ENCODE measurements at places on chromosomes 13 and 19.

DNA sequence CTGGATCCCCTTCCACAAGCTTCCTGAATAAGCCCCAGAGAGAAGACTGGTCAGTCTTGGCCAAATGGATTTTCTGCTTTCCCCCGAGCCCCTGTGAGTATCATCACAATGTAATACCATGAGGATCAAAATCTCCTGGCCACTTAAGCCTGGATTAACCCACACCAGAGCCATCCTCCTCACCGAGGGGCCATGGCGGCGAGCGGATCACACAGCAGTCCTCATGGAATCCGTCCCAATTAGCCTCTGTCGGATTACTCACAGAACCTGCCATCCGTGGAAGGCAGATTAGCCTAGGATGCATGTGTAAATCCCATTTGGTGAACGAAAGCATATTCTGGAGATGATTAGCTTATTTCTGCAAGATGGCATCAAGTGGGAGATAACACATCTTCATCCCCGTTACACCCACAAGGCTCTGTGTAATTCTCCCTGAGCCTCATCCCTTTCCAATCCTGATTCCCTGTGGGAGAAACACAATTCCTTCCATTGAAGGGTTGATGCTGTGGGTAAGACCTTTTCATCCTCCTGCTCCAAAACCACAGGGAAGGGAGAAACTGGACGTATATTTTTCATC, 42.5 kb downstream of the GNG7 start:
- no peak for DNase-seq

GRCh38 chr13:45691667-45692066, 10.5 kb upstream of the CBY2 start:
- DNase-seq, result no peak

DNA sequence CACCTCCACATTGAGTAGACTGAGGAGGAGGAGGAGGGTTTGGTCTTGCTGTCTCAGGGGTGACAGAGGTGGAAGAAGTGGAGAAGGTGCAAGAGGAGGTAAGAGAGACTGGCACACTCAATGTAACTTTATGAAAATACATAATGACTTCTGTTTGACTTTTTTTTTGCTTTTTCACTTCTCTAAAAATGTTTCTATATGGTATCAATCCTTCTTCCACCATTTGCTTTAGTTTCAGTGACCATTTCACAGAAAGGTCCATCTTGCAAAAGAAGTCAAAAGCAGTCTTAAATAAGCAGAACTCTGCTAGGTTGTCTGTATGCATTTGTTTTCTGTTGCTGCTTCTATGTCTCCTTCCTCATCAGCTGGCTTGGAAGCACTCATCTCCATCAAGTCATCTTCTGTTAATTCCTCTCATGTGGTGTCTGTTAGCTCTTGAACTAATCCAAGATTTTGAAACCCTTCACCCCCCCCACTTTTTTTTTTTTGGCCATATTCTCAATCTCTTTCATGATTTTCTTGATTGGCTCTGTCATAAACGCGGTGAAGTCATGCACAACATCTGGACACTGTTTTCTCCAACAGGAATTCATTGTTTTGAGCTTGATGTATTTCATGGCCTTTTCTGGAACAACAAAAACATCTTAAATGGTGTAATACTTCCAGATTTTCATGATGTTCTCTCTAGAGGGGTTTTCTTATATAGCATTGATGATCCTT, 80.8 kb downstream of the KL start:
- no peak for DNase-seq

DNA sequence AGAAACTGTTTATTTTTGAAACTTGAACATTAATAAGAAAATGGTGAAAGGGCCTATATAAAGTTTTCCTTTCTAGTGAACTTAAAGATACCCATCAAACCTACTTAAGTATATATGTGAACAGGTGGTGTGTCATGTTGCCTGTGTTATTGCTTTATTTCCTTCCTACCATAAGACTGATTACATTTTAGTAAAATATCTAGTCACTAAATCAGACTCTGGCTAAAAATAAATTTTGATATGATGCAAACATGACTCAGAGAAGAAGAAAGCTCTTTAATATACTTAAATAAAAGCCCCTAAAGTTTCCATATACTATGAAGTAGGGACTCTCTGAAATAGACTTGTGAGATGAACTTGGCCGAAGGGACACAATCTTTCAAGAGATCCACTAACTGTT, 35.1 kb upstream of the FBXL3 start:
- no peak for DNase-seq

DNA sequence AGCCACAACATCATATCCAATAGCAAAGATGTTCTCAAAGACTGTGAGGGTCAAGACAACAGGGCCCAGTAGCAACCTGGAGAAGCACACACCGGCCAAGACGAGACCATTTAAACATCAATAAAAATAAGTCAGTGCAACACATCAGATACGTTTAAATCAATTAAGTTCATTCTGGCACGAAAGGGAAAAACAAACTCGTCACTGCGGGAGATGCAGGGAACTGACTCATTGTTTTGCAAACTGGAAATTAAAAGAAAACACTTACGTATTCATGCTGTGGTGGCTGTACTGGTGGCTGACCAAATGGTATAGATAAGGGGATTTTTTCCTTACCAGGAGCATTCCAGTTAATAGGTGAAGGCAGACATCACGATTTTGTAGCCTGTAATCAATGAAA, 26.3 kb upstream of the SLC15A1 start:
- DNase-seq, result no peak

DNA sequence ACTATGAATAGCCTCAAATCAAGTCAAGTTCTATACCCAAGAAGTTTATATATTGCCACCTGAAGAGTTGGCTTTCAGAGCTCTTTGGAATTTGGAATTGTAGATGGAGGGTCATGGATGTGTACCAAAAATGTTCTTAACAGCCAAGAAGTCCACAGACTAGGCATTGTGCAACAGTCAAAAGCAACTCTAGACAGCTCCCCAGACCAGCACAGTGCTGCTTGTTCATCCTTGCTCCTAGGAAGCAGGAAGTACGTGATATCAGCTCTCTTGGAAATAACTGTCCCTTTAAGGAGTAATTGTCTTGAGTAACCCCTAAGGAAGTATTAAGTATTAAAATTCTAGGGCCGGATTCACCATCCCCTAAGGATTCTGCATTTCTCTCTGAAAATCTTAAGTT, 30.7 kb upstream of the IL17D start:
- DNase-seq, result no peak

GRCh38 chr19:7507884-7508283, 8.0 kb upstream of the ZNF358 start:
- no peak for DNase-seq

Measured in GM12892 (cell line).